ENCODE measurements at places on chromosomes 7 and 10. TPM values are rescaled to one million over a fixed set of nuclear protein-coding genes. Genes with fewer than 3 reads are reported as not detected.

The FAS gene
- 58.8 TPM for total RNA-seq

The CXCL12 gene
- total RNA-seq = 11.6 TPM

The SLC13A4 gene
- total RNA-seq = not detected

The NUTM2A gene
- 0.55 TPM for total RNA-seq

The POR gene
- total RNA-seq = 78.0 TPM

The GBX1 gene
- not detected for total RNA-seq

The BHLHA15 gene
- total RNA-seq = 6.4 TPM

The CDHR3 gene
- total RNA-seq = 30.1 TPM

The PSMG3 gene
- total RNA-seq = 16.9 TPM

GRCh38 chr10:121205625-121206024, 354.5 kb downstream of the WDR11 start:
- no peaks in the 10 kb centered on the region for H3K27me3 ChIP-seq
- peak; percentile 9 for DNase-seq
- H3K36me3 ChIP-seq = no peaks in the 10 kb centered on the region
- H3K27ac ChIP-seq = no peak overlapping the region
- no peak overlapping the region for H3K4me3 ChIP-seq

- H3K4me3 ChIP-seq = no peak overlapping the region
- no peaks in the 10 kb centered on the region for H3K36me3 ChIP-seq
- no peak overlapping the region for H3K27ac ChIP-seq
- peaks cover 18% of the 10 kb centered on the region for H3K4me1 ChIP-seq
- no peaks in the 10 kb centered on the region for H3K27me3 ChIP-seq
Observed at GRCh38 chr7:149886018-149886415, 12.2 kb downstream of the ATP6V0E2 start.

DNA sequence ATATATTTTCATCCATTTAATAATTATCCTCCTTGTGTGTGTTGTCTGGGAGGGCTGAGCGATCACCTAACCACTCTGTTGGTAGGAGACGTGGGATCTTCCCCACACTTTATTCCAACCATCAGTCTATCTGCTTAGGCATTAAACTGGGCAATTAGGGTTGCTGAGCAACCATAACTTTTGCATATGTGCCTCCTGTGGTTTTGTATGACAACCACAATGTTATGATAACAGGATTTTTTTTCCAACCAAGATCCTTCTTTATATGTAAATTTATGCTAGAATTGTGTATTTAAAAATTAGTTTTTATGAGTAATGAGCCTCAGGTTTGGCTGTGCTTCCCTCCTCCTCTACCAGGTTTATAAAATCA, 495.0 kb upstream of the MGMT start:
- H3K27me3 ChIP-seq = peaks cover 4% of the 10 kb centered on the region
- no peaks in the 10 kb centered on the region for H3K4me1 ChIP-seq
- no peak for DNase-seq

- no peak for DNase-seq
- no peaks in the 10 kb centered on the region for H3K36me3 ChIP-seq
- no peaks in the 10 kb centered on the region for H3K4me1 ChIP-seq
- H3K27ac ChIP-seq = no peak overlapping the region
- H3K4me3 ChIP-seq = no peak overlapping the region
- no peaks in the 10 kb centered on the region for H3K27me3 ChIP-seq
Observed at GRCh38 chr7:31692451-31692850, 5.4 kb downstream of the PPP1R17 start.

DNA sequence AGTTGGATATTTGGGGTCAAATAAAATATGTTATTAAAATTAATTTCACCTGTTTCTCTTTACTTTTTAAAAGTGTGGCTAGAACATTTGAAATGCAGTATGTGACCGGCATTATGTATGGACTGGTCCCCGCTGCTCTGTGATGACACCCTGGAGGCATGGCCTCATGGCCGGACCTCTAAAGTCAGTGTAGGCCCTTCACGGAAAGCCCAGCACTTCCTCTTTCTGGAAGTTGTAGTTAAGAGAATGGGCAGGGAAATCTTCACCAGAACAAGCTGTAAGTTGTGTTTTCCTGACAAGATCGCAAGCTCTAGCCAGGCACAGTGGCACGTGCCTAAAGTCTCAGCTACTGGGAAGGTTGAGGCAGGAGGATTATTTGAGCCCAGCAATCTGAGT, 38.3 kb upstream of the SRGN start:
- no peaks in the 10 kb centered on the region for H3K4me1 ChIP-seq
- no peak for DNase-seq
- H3K36me3 ChIP-seq = no peaks in the 10 kb centered on the region

GRCh38 chr7:18040196-18040595, 12.6 kb upstream of the PRPS1L1 start:
- no peaks in the 10 kb centered on the region for H3K4me1 ChIP-seq
- H3K4me3 ChIP-seq = no peak overlapping the region
- H3K27ac ChIP-seq = no peak overlapping the region
- DNase-seq = no peak
- H3K36me3 ChIP-seq = no peaks in the 10 kb centered on the region

DNA sequence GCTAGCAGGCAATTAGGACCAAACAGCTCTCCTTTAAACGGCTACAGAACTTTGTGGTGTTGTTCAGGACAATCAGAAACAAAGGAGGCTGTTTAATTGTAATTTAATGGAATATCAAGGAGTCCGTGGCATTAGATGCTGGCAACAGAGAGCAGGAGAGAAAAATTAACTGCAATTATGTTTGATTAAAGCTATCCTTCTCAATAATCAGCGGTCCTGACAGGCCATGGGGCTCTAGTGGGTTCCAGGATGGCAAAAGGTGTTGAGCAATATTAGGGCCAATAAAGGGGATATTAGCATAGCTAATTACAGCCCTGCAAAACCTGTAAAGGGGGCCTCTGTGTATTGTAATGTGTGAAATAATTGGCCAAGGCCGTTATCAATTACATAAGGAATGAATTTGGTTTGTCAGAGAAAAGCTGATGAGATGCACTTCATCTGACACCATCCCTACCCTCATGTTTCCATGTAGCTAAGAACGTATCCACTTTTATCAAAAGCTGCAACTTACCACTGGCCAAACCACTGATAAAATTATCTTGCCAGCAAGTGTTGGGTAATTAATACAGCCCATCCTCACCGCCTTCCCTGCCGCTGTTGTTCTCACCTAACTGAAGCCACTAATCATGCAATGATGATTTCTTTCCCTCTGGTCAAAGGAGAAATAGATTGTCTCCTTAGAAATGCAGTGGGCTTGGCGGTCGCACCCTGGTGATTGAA, 81.6 kb downstream of the EBF3 start:
- no peaks in the 10 kb centered on the region for H3K36me3 ChIP-seq
- H3K27ac ChIP-seq = no peak overlapping the region
- peaks cover 42% of the 10 kb centered on the region for H3K27me3 ChIP-seq
- no peak overlapping the region for H3K4me3 ChIP-seq

- no peaks in the 10 kb centered on the region for H3K27me3 ChIP-seq
- H3K4me3 ChIP-seq = no peak overlapping the region
- no peak for DNase-seq
- H3K36me3 ChIP-seq = no peaks in the 10 kb centered on the region
- H3K27ac ChIP-seq = no peak overlapping the region
- no peaks in the 10 kb centered on the region for H3K4me1 ChIP-seq
Observed at GRCh38 chr7:70426249-70426880, 705.6 kb upstream of the GALNT17 start.

DNA sequence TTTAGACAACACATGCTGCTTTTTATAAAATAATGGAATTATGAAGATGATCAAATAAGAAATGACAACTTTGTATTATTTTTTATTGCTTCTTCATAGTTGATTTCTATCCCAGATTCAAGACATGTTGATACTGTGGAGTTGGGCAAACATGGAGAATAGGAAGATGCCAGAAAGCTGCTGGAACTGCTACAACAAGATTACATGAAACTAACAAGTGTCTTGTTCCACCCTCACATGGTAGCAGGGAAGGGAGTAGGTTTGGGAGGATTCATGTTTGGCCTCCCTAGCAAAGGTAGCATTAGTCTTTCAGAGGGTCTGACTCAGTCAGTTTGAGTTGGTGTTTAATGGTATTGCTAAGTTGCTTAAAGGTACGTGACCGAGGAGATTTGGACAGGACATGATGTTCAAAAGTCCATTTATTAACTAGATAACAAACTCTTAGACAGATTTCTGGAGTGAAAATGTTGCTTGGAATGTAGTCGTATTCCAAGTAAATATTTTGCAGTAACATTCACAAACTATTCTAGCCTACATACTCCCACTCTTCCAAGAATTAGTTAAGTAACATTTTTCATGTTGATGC, 33.1 kb downstream of the PRR15 start:
- no peaks in the 10 kb centered on the region for H3K4me1 ChIP-seq
- H3K36me3 ChIP-seq = no peaks in the 10 kb centered on the region
- H3K4me3 ChIP-seq = no peak overlapping the region
- no peak for DNase-seq

- no peaks in the 10 kb centered on the region for H3K4me1 ChIP-seq
- no peak for DNase-seq
- H3K4me3 ChIP-seq = no peak overlapping the region
- H3K27me3 ChIP-seq = no peaks in the 10 kb centered on the region
- H3K27ac ChIP-seq = no peak overlapping the region
Observed at GRCh38 chr7:46835556-46835955, 746.4 kb downstream of the TNS3 start.

GRCh38 chr10:75807456-75807855, 376.0 kb downstream of the LRMDA start:
- H3K4me3 ChIP-seq = no peak overlapping the region
- no peak overlapping the region for H3K27ac ChIP-seq
- H3K27me3 ChIP-seq = no peaks in the 10 kb centered on the region
- H3K4me1 ChIP-seq = peaks cover 3% of the 10 kb centered on the region
- H3K36me3 ChIP-seq = no peaks in the 10 kb centered on the region

DNA sequence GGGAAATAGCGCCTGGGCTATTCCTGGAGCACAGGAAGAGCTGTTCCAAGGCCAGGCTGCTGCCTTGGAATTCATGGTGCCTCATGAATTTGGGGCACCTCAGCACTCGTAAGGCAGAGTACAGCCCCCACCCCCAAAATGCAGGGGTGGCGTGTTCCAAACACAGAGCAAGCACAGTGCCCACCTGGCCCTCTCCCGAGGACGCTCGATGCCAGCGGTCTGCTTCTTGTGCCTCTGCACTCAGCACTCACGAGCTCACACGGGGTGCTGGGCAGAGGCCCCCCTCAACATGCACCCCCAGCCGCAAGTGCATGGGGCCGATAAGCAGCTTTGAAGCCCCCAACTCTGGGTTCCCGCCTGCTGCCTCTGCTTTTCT, 60.1 kb downstream of the ZRANB1 start:
- peaks cover 85% of the 10 kb centered on the region for H3K36me3 ChIP-seq
- H3K4me3 ChIP-seq = no peak overlapping the region
- no peaks in the 10 kb centered on the region for H3K27me3 ChIP-seq
- H3K27ac ChIP-seq = no peak overlapping the region
- no peak for DNase-seq
- H3K4me1 ChIP-seq = peaks cover 55% of the 10 kb centered on the region

DNA sequence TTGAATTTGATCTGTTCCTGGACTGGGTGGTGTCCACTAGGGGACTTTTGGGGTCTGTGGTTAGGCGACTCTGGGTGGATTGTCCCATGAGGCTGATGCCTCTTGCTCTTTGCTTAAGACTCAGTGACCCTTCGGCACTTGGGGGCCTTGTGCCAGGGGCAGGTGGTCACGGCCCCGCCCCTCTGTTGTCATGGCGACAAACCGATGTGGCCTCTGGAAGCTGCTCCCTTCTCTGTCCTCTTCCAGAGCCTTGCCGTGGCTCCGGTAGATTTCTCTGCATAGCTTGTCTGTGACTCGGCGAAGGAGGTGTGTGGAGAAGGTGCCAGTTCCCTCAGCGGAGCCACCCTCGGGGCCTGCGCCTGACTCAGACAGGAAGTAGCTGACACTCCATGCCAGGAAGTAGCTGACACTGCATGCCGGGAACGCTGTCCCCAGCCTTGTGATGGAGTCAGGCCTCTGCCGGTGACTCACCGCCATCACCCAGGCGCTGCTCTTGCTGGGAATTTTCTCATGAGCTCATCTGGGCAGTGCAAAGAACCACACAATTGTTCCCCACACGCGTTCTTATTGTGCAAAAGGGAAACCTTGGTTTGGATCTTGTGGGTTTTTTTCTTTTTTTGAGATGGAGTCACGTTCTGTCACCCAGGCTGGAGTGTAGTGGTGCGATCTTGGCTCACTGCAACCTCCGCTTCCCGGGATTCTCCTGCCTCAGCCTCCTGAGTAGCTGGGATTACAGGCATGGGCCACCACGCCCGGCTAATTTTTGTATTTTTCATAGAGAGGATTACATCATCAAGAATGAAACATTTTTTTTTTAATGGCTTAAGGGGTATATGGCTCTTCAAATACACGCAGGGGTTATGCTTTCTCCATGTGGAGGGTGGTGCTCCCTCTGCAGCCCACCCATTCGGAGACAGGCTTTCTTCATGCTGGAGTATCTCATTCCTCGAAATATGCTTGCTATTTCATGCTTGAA, 72.6 kb downstream of the PFKFB3 start:
- peak overlapping the region; percentile 11 for H3K4me3 ChIP-seq
- H3K27me3 ChIP-seq = no peaks in the 10 kb centered on the region
- H3K27ac ChIP-seq = peak overlapping the region; percentile 51
- peak; percentile 87 for DNase-seq

DNA sequence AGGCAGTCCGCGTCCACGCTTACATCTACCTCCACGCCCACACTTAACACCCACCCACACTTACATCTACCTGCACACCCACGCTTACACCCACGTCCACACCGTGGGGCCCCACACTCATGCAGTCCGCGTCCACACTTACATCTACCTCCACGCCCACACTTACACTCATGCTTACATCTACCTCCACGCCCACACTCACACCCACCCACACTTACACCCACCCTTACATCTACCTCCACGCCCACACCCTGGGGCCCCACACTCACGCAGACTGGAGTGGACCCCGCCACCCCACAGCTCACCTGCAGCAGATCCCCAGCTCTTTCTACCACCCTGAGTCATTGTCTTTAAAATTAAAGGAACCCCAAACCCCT, 32.4 kb upstream of the PWWP2B start:
- no peak overlapping the region for H3K4me3 ChIP-seq
- H3K36me3 ChIP-seq = peaks cover 39% of the 10 kb centered on the region
- no peak for DNase-seq
- no peaks in the 10 kb centered on the region for H3K27me3 ChIP-seq
- H3K4me1 ChIP-seq = no peaks in the 10 kb centered on the region
